Fibroblast of villous mesenchyme (primary cell): ENCODE measurements at places on chromosomes 4 and X. TPM values are rescaled to one million over a fixed set of nuclear protein-coding genes. Genes with fewer than 3 reads are reported as not detected.

DNA sequence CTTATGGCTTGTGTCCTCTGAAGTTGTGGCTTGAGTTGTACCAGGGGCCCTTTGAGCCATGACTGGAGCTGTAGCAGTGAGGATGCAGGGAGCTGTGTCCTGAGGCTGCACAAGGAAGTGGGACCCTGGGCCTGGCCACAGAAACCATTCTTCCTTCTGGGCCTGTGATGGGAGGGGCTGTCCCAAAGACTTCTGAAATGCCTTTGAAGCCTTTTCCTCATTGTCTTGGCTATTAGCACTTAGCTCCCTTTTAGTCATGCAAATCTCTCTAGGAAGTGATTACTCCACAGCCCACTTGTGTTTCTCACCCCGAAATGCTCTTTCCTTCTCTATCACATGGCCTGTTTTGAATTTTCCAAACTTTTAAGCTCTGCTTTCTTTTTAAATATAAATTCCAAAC lies 92.4 kb downstream of the FHDC1 start:
- DNase-seq: no peak

Gene P2RY4
- total RNA-seq: not detected in 2 replicates

Gene CLDN2
- not detected in 2 replicates for total RNA-seq

DNA sequence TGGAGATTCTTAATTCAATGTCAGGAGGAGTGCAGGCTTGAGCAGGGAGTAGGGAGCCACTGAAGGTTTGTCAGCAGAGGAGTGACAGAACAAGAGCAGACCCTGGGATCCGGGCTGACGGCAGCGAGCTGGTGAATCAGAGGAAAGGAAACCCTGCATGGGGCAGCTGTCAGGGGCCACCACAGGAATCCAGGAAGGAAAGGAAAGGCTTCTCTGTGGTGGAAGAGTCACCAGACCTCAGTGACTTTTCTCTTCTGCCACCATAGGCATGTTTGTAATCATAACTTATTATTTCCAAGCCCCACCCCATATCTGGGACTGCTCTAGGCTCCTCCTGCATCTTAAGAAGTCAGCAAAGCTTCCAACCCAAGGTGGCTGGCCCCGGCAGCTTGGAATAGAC lies 150.9 kb downstream of the BCOR start:
- peak; percentile 47 for DNase-seq

DNA sequence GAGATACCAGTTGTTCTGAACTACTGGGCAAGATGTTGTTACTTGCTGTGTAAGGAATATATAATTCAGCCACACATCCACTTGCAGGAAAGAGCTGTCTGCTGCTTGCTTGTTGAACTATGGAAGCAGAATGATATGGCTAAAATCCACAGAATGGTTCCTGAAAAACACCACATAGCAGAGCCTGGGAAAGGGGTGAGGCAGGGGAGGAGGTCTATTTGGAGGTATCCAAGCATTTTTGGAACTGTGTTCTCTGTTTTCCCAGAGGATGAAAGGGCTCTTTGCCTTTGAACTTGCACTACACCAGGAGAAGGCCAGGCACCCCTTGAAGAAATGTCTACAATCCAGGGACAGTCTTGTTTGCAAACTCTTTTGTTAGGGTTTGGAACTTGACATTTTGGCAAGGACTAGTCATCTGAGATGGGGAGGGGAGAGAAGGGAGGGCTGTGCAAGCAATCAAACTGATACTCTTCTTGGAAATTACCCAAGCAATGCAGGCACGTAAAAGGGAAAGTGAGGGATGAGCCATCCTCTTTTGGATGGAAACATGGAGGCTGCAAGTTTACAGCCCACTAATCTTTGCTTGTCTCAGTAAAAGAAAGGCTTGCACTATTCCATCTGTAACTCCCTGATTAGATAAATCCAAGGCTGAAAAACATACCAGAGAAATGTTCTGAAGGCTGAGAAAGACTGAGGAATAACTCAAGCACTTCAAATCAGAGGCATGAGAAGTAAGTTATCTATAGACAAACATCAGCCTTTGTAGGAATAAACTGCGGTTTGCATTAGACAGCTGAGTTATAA lies 141.0 kb downstream of the TSPAN5 start:
- peak; percentile 96 for DNase-seq

DNA sequence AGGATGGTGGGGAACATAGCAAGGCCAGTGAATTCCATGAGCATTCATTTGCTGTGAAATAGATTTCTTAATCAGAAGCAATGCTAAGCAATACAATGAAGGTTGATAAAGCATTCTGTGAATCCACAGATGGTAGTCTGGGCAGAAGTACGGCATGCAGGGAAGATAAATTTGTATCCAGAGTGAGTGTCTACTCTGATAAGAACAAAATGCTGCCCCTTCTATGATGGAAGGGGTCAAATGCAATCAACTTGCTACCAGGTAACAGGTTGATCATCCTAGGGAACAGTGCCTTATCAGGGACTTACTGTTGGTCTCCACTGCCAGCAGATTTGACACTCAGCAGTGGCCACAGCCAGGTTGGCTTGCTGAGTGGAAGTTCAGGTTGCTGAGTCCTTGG lies 189.4 kb downstream of the MAB21L2 start:
- DNase-seq: no peak

DNA sequence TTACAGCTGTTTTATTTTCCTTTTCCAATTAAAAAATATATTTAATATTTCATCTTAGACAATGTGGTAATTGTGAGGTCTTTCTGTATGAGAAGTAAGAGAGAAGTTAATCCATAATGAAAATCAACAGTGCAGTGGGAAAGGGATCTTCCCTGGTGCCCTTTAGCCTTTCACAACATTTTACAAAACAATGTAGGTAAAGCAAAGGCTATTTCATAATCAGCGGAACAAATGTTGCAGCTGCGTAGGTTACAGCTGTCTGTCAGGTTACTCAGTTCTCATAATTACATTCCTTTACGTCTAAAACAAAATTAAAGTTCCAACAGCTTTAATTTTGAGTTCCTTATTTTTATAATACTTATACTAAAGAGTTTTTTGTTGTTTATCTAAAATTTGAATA lies 22.8 kb upstream of the VCX3A start:
- no peak for DNase-seq

- peak; percentile 51 for DNase-seq
These were observed 18.4 kb downstream of the UBE2K start for GRCh38 chr4:39716356-39716755.
